ENCODE measurements at places on chromosomes 1 and 21.

- H3K4me1 ChIP-seq: no peaks in the 10 kb centered on the region
- H3K36me3 ChIP-seq: no peaks in the 10 kb centered on the region
- no peak for DNase-seq
Observed at GRCh38 chr1:14486401-14487201, 111.9 kb upstream of the KAZN start.

GRCh38 chr1:63590166-63590560 is 3.0 kb upstream of the PGM1 start:
- DNase-seq: peak; percentile 15
- H3K36me3 ChIP-seq: no peaks in the 10 kb centered on the region
- no peak overlapping the region for H3K27ac ChIP-seq
- H3K4me1 ChIP-seq: no peaks in the 10 kb centered on the region
- no peaks in the 10 kb centered on the region for H3K27me3 ChIP-seq

- peak; percentile 71 for DNase-seq
- peaks cover 4% of the 10 kb centered on the region for H3K36me3 ChIP-seq
- H3K27ac ChIP-seq: no peak overlapping the region
- H3K4me3 ChIP-seq: no peak overlapping the region
Observed at GRCh38 chr1:7827126-7827955, 25.5 kb downstream of the UTS2 start.

DNA sequence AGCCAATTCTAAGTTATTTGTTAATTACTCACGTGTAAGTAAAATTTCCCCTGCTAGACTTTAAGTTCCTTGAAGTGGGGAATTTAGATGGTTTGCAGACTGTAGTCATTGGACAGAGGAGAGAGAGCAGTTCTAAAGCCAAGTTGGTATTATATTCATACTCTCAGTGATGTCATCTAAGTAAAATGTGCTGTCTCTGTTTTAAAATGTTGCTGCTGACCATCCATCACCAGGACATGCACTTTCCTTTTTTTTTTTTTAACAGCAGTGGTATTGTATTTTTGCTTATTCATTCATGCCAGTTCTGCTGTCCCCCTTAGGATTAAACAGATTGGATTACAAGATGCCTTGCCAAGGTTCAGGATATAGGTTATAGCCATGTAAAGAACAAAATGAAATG is 2.3 kb downstream of the TTLL7 start:
- peaks cover 5% of the 10 kb centered on the region for H3K27me3 ChIP-seq
- no peak for DNase-seq
- no peaks in the 10 kb centered on the region for H3K36me3 ChIP-seq
- no peaks in the 10 kb centered on the region for H3K4me1 ChIP-seq

DNA sequence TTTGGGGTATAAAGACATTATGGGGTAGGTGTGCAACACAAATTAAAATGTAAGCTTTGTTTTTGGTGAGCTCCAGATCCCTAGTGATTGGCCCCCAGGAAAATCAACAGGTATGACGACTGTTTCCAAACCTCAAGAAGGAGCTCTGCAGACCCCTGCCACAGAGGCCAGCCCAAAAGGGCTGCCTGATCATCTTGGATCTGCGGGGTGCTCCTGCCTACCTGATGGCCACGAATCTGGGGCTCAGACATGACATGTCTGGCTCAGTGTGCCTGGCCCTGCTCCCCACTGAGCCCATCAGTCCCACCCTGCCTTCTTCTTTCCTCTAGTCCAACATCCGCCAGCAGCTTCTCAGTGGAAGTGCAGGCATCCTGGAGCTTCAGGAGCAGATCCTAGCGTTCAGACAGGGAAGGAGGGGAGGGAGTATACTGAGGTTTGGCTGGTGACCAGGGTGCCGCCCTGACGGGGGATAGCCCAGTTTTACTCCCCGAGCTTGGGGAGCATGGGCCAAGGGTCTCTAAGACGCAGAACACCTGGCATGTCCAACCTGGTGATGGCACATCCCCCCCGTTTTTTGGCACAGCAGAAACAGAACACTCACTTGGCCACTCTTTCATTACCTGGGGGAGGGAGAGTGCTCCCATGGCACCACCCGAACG is 31.8 kb downstream of the ZNF496 start:
- peaks cover 12% of the 10 kb centered on the region for H3K36me3 ChIP-seq
- no peak for DNase-seq
- H3K27ac ChIP-seq: no peak overlapping the region
- H3K4me1 ChIP-seq: no peaks in the 10 kb centered on the region
- no peak overlapping the region for H3K4me3 ChIP-seq

DNA sequence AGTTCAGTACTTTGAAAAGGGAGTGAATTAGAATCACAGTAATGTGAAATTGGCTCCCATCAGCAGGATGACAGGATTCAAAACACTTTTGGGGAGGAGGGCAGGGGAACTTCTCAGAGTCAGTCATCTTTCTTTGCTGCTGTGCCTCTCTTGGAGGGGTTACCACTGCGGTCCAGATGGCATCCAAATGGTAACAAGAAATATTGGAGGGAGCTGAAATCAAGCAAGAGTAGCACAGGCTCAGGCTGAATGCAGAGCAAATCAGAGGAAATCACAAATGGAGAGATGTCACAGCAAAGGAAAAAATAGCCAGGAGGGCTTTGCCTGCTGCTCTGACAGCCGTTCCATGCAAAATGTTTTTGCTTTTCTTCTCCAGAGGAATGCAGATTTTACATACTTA is 75.0 kb upstream of the C8B start:
- H3K4me1 ChIP-seq: no peaks in the 10 kb centered on the region
- no peak for DNase-seq
- H3K27me3 ChIP-seq: no peaks in the 10 kb centered on the region
- no peak overlapping the region for H3K27ac ChIP-seq
- H3K36me3 ChIP-seq: no peaks in the 10 kb centered on the region
